ENCODE measurements at places on chromosomes 13 and 19. TPM values are rescaled to one million over a fixed set of nuclear protein-coding genes. Genes with fewer than 3 reads are reported as not detected.

The PLVAP gene
- total RNA-seq, result not detected

The ZNF607 gene
- 4.6 TPM for total RNA-seq

The ZNF568 gene
- 5.7 TPM for total RNA-seq

The RASIP1 gene
- total RNA-seq, result 0.16 TPM

The PTOV1 gene
- 83.7 TPM for total RNA-seq

The OR7C1 gene
- not detected for total RNA-seq

The PTPRS gene
- total RNA-seq, result 0.79 TPM

Data from activated T-cell treated with anti-CD3 and anti-CD28 coated beads, Interleukin-2, amount 50 U/mL, for 4 hours (primary cell).